ENCODE measurements at places on chromosomes 11 and 22. TPM values are rescaled to one million over a fixed set of nuclear protein-coding genes. Genes with fewer than 3 reads are reported as not detected.

- H3K36me3 ChIP-seq: no peaks in the 10 kb centered on the region
- peaks cover 12% of the 10 kb centered on the region for H3K4me1 ChIP-seq
- no peaks in the 10 kb centered on the region for H3K27me3 ChIP-seq
- H3K4me3 ChIP-seq: no peak overlapping the region
- DNase-seq: peak; percentile 64
- no peak overlapping the region for H3K27ac ChIP-seq
Measured at GRCh38 chr22:44042249-44043218, 18.4 kb downstream of the PARVB start.

DNA sequence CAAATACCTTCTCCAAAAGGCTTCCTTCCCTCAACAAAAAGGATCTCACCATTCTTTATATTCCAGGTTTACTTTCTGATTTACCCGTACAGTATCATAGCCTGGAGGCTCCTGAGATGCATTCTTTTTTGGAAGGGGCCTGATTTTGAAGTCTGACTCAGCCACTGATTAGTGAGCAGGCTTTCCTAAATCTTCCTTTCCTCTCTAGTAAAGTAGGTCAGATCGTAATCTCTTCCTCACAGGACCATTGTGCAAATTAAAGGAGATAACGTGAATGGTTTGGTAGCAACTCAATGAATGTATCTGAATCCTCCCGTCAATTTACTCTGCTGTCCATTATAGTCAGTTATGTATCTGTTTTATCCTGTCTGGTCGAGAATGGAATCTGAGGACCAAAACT, 227.7 kb upstream of the ANO5 start:
- no peaks in the 10 kb centered on the region for H3K4me1 ChIP-seq
- H3K4me3 ChIP-seq: no peak overlapping the region
- no peak overlapping the region for H3K27ac ChIP-seq

GRCh38 chr11:26597899-26598298, 25.8 kb upstream of the MUC15 start:
- no peak overlapping the region for H3K27ac ChIP-seq
- no peaks in the 10 kb centered on the region for H3K27me3 ChIP-seq
- no peaks in the 10 kb centered on the region for H3K4me1 ChIP-seq
- no peak overlapping the region for H3K4me3 ChIP-seq
- no peaks in the 10 kb centered on the region for H3K36me3 ChIP-seq

Gene OSM
- 6.3 TPM for total RNA-seq

Gene ANO5
- total RNA-seq: 2.8 TPM

Gene MS4A4E
- 1.4 TPM for total RNA-seq

- no peaks in the 10 kb centered on the region for H3K27me3 ChIP-seq
- H3K4me1 ChIP-seq: no peaks in the 10 kb centered on the region
- H3K36me3 ChIP-seq: peaks cover 74% of the 10 kb centered on the region
- DNase-seq: no peak
- no peak overlapping the region for H3K4me3 ChIP-seq
- H3K27ac ChIP-seq: no peak overlapping the region
Measured at GRCh38 chr11:69067200-69067599, 18.5 kb downstream of the TPCN2 start.

DNA sequence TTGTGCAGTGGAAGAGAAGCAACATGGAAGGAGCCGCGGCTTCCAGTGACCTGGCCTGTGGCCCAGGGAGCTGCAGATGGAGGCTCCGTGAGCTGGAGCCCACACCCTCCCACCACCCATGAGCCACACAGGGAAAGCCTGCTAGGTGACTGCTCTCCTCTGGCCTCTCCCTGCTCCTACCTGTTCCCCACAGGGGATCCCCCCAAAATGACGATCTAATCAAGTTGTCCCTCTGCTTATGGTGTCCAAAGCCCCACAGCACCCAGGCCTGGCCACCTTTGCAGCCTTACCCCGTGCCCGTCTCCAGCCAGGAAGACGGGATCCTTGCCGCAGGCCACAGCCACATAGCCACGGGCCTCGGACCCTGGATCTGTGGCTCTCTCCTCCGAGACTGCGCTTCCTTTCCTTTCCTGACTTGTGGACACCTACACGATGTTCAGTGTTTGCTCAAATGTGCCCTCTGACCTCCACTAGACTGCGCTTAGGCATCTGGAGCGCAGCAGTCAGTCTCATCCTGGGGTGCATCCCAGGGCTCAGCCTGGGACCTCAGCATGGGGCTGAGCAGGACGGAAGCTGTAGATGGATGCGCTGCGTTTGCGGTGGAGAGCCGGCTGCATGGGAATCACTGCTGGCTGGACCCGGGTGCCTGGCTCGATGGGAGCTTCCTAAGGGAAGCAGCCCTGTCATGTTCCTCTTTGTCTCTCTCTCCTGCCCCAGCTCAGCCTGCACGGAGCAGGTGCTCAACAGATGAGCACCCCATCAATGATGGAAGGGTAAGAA, 133.3 kb downstream of the ST3GAL4 start:
- no peaks in the 10 kb centered on the region for H3K4me1 ChIP-seq
- H3K36me3 ChIP-seq: no peaks in the 10 kb centered on the region
- H3K27me3 ChIP-seq: no peaks in the 10 kb centered on the region
- DNase-seq: no peak
- H3K4me3 ChIP-seq: no peak overlapping the region

Gene BCO2
- 3.9 TPM for total RNA-seq

DNA sequence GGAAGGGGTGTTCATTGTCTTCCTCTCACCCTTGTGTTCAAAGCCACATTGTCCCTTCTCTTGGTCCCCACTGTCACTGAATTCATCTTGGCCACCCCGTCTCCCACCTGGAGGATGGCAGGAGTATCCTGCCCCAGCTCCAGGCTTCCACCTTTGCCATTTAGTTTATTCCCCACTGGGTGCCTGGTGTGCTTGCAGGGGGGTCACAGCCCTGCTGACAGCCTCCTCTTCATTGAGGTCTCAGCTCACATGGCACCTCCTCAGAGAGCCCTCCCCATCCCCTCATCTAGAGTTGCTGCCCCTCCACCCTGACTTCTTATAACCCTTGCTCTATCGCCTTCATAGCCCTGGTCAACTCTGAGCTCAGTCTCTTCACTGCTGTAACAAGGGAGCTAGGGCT, 36.6 kb downstream of the KIAA1671 start:
- H3K27me3 ChIP-seq: no peaks in the 10 kb centered on the region
- H3K36me3 ChIP-seq: no peaks in the 10 kb centered on the region
- no peak overlapping the region for H3K4me3 ChIP-seq
- no peaks in the 10 kb centered on the region for H3K4me1 ChIP-seq
- peak overlapping the region; percentile 33 for H3K27ac ChIP-seq

Data from left lung (tissue), 14 donors.